Hair follicular keratinocyte (primary cell): ENCODE measurements at places on chromosomes 1 and 21. TPM values are rescaled to one million over a fixed set of nuclear protein-coding genes. Genes with fewer than 3 reads are reported as not detected.

PIGV gene
- total RNA-seq: 10.2 and 16.9 TPM in 2 replicates

COL8A2 gene
- total RNA-seq: 4.8 and 11.9 TPM in 2 replicates

CR1L gene
- total RNA-seq: not detected in 2 replicates

NFASC gene
- total RNA-seq: 1.4 and 1.6 TPM in 2 replicates

RGS16 gene
- 0.19 and 0.23 TPM in 2 replicates for total RNA-seq

MTMR11 gene
- total RNA-seq: 10.2 and 16.2 TPM in 2 replicates

LCE1D gene
- total RNA-seq: not detected in 2 replicates

LCE1A gene
- total RNA-seq: 2.9 TPM in 1 of 2 replicates, not detected in the other

EFNA1 gene
- 22.1 and 25.9 TPM in 2 replicates for total RNA-seq

CA6 gene
- total RNA-seq: not detected in 2 replicates

RAB25 gene
- 66.7 and 81.8 TPM in 2 replicates for total RNA-seq

APP gene
- 451 and 773 TPM in 2 replicates for total RNA-seq

PIGR gene
- not detected in 2 replicates for total RNA-seq

SERTAD4 gene
- 0.70 and 2.2 TPM in 2 replicates for total RNA-seq

KIF14 gene
- total RNA-seq: 6.1 and 17.7 TPM in 2 replicates

KCNJ6 gene
- not detected in 2 replicates for total RNA-seq

LCA5L gene
- 0.19 and 0.47 TPM in 2 replicates for total RNA-seq

RGS7 gene
- not detected in 2 replicates for total RNA-seq

HPCAL4 gene
- total RNA-seq: not detected in 2 replicates

LYPD8 gene
- not detected in 2 replicates for total RNA-seq

WNT9A gene
- under 0.01 and 0.08 TPM in 2 replicates for total RNA-seq

A3GALT2 gene
- total RNA-seq: not detected in 2 replicates

UBL4B gene
- not detected in 2 replicates for total RNA-seq

NPHS2 gene
- total RNA-seq: not detected in 2 replicates

ADGRB2 gene
- 0.19 and 0.39 TPM in 2 replicates for total RNA-seq

OR2T29 gene
- total RNA-seq: not detected in 2 replicates

USP33 gene
- total RNA-seq: 26.6 and 27.0 TPM in 2 replicates

RPE65 gene
- not detected in 2 replicates for total RNA-seq

OR14A2 gene
- not detected in 2 replicates for total RNA-seq

CNKSR1 gene
- 12.1 and 14.1 TPM in 2 replicates for total RNA-seq

PDXK gene
- total RNA-seq: 140 and 147 TPM in 2 replicates

ZSWIM5 gene
- not detected in 2 replicates for total RNA-seq

PLD5 gene
- 3.3 and 10.5 TPM in 2 replicates for total RNA-seq

KIRREL1 gene
- 106 and 128 TPM in 2 replicates for total RNA-seq

RHOU gene
- total RNA-seq: 0.04 and 0.23 TPM in 2 replicates

CRYAA gene
- total RNA-seq: not detected in 2 replicates

NECTIN4 gene
- 0.23 and 2.9 TPM in 2 replicates for total RNA-seq

OR2T35 gene
- not detected in 2 replicates for total RNA-seq

DDR2 gene
- total RNA-seq: 3.1 and 6.1 TPM in 2 replicates

SORT1 gene
- 0.80 and 2.7 TPM in 2 replicates for total RNA-seq

RUNX3 gene
- total RNA-seq: 0.15 TPM in 1 of 2 replicates, not detected in the other

LIN9 gene
- total RNA-seq: 4.1 and 9.6 TPM in 2 replicates

C1orf210 gene
- 2.8 and 5.7 TPM in 2 replicates for total RNA-seq

FBXO28 gene
- total RNA-seq: 18.4 and 19.8 TPM in 2 replicates

GJB4 gene
- 5.5 and 17.0 TPM in 2 replicates for total RNA-seq

LAMB3 gene
- total RNA-seq: 964 and 3,200 TPM in 2 replicates

LAMC2 gene
- 1,739 and 5,819 TPM in 2 replicates for total RNA-seq
